T-helper 1 cell (primary cell): ENCODE measurements at places on chromosomes 1 and 21.

- no peak for DNase-seq
Measured at GRCh38 chr1:43366601-43367025, 1.2 kb downstream of the ELOVL1 start.

DNA sequence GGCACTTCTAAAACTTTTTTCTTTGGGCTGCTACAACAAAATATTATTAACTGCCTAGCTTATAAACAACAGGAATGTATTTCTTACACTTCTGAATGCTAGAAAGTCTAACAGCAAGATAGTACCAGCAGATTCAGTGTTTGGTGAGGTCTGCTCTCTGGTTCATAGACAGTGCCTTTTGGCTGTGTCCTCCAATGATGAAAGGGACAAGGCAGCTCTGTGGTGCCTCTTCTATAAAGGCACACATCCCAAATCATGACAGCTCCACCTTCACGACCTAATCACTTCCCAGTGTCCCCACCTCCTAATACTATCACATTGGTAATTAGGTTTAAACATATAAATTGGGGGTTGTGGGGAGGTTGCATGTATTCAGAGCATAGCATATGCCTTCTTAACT is 9.5 kb downstream of the CFH start:
- DNase-seq, result no peak

- no peak for DNase-seq
Measured at GRCh38 chr1:8448911-8449661, 131.2 kb downstream of the SLC45A1 start.

DNA sequence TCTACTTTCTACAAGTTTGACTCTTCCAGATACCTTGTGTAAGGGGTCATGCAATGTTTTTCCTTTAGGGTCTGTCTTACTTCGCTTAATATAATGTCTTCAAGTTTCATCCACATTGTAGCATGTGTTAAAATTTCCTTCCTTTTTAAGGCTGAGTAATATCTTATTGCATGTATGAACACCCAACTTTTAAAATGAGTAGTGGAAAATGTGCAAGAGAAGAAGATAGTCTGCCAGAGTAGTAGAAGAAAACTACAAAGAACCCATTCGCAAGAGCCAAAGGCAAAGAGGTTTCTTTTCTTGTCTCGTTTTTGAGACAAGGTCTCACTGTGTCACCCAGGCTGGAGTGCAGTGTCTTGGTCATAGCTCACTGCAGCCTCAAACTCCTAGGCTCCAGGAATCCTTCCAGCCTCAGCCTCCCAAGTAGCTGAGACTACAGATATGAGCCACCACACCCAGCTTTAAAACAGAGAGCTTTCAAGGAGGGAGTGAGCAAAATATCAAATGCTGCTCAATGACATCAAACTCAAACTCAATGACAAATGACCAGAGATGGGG is 9.4 kb downstream of the IL23R start:
- DNase-seq, result no peak

GRCh38 chr1:54403808-54404261 is 2.4 kb downstream of the SSBP3 start:
- DNase-seq, result no peak

DNA sequence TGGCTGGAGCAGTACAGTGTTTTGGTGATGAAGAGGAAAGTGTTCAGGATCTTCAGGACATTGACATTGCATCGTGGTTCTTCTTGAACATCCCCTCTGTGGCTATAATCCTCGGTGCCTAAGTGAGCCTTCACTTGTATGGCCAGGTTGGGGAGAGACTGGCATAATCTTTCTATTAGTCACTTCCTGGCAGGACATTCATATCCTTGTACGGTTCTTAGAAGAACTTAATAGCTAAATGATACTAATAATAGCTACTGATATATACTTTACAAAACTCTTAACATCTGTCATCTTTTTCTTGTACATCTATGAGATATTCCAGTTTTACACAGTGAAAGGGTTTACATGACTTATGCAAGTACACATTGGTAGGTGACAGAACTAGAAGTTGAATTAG is 35.8 kb downstream of the CELF3 start:
- DNase-seq, result no peak

- DNase-seq, result no peak
Measured at GRCh38 chr1:32303997-32304622, 12.2 kb downstream of the HDAC1 start.

DNA sequence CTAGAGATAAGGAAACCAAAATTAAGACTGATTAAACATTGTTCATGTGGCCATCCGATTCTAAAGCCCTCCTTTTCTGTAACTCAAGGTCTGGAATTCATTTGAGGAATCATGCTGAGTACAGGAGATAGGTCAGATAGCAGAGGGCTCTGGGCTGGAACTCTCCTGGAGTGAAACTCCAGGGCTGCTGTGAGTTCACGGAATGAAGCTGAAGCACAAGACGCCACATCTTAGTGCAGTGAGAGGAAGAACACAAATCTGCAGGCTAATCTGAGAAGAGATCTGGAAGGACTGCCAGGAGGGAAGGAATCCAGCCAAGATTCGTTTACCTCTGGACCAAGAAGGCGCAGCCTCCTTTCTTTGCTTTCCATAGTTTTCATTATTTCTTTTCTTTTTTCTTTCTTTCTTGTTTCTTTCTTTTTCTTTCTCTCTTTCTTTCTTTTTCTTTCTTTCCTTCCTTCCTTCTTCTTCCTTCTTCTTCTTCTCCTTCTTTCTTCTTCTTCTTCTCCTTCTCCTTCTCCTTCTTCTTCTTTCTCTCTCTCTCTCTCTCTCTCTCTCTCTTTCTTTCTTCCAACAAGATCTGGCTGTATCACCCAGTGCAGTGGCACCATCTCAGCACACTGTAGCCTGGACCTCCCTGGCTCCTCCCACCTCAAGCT is 74.8 kb upstream of the ATP1B1 start:
- DNase-seq, result no peak

DNA sequence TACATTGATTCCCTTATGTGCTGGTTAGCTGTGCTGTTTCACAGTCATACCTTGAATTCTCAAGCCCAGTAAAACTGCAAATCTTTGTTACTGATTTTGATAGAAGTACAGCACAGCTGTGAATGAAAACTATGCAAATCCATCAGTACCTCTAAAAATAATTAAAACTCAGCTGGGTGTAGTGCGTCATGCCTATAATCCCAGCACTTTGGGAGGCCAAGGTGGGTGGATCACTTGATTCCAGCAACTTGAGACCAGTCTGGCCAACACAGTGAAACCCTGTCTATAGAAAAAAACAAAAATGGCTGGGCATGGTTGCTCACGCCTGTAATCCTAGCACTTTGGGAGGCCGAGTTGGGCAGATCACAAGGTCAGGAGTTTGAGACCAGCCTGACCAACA is 61.2 kb downstream of the NUP210L start:
- DNase-seq, result no peak

DNA sequence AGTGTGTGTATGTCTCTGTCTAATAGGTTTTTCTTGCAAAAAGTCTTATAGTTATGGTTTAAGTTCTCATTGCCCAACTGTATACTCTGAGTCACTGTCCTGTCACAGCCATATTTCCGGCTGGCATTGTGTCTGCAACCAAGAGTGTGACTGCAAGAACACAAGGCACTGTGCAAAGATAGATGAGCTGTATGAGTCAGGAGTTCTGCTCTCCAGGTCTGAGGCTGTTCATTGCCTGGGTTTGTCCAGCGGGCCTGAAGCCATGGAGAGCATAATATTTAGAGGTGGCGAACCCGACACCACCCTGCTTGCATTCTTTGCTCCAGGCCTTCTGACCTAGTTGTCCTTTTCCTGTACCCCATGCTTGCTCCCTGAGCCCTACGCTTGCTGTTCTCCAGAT is 50.9 kb upstream of the CNIH3 start:
- no peak for DNase-seq

DNA sequence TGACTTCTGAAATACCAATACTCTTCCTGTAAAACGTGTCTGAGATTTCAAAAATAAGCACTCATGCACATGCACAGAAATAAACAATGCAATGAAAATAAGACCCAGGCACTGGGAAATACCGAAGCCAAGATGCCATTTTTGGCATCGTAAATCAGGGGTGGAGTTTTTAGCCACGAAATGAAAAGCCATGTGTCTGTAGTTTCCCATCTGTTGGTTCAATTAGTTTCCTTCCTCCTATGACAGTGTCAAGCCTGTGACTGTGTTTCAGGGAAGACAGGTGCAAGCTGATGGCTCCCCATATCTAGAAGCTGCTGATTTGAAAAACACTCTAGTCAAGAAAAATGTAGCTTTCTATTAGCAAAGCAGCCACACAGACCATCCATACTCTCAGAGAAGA is 480.4 kb upstream of the CAMK1G start:
- DNase-seq, result no peak

DNA sequence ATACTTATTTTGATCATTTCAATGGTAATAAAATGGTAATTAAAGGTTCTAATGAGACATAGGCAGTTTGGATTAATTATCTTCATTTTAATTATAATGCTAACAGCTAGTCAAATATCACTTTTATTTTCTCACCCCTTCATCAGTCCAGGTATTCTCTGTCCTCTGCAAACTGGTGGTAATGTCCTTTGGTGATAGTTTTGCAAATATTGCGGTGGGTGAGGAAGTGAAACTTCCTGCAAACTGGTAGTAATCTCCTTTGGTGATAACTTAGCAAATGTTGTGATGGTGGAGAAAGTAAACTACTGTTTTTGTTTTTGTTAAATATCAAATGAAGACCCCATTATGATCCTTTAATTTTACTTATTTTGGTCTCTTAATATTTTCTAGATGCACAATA is 209.0 kb downstream of the AMY1C start:
- DNase-seq, result no peak

DNA sequence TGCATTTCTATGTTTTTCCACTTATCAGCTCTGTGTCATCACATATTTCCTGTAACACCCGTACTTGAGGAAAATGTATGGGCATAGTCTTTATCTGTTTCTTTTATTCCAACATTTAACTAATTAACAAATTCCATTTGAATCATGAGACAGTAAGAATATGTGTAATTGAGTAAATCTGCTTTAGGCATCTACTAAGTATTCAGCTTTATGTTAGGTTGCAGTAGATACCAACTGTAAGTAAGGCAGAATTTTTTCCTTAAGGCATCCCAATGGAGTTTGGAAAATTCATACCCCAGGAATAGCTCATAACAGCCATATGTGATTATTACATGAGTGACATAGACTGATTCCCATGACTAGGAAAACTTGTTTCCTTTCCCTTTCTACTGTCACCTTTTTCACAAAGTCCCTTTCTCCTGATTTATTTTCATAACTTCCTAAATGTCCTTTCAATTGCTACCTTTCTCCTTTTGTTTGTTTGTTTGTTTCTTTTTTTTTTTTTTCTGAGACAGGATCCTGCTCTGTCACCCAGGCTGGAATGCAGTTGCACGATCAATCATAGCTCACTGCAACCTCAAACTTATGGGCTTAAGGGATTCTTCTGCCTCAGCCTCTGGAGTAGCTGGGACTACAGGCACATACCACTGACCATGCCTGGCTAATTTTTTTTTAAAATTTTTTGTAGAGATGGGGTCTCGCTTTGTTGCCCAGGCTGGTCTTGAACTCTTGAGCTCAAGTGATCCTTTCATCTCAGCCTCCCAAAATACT is 59.8 kb upstream of the CACYBP start:
- DNase-seq, result no peak

DNA sequence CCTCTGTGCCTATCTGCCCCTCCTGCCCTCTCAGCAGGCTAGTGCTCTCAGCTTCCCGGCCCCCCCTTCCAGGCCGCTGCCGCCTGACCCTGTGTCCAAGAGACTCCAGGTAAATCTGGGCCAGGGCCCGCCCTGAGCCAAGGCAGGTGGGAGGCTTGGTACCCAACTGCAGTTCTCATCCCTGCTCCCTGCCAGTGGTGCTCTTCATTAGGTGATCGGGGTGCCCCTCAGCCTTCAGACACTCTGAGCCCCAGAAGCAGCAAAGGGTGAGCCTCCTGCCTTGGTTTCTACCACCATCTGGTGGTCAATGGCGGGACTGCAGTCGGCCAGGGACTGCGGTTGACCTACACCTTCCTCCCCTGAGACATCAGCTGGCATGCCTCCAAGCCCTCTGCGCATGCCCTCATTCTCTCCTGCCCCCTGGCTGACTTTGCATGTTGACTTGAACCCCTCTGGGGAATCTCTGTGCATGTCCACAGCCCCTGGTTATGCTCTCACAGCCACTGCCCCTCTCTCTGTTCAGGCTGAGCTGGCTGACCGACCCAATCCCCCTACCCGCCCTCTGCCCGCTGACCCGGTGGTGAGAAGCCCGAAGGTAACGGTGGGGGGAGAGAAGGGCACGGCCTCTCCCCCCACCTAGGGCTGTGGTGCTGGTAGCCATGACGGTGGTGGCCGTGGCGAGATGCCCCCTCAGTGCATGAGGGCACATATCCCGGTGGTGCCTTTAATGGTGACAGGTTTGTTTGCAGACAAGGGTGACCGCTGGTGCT is 2.0 kb upstream of the EFNA4 start:
- peak; percentile 81 for DNase-seq

- no peak for DNase-seq
Measured at GRCh38 chr1:11960715-11961114, 19.5 kb upstream of the MFN2 start.

DNA sequence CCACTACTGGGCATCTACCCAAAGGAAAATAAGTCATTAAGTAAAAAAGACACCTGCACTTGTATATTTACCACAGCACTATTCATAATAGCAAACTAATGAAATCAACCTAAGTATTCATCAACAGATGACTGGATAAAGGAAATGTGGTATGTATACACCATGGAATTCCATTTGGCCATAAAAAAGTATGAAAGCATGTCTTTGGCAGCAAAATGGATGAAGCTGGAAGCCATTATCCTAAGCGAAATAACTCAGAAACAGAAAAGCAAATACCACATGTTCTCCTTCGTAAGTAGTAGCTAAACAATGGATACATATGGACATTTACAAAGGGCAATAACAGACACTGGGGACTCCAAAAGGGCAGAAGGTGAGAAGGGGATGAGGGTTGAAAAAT is 485.7 kb upstream of the BRINP3 start:
- no peak for DNase-seq

- DNase-seq, result no peak
Measured at GRCh38 chr1:215992620-215993019, 425.5 kb downstream of the KCTD3 start.

GRCh38 chr1:206015071-206015470 is 8.6 kb downstream of the CTSE start:
- DNase-seq, result no peak

DNA sequence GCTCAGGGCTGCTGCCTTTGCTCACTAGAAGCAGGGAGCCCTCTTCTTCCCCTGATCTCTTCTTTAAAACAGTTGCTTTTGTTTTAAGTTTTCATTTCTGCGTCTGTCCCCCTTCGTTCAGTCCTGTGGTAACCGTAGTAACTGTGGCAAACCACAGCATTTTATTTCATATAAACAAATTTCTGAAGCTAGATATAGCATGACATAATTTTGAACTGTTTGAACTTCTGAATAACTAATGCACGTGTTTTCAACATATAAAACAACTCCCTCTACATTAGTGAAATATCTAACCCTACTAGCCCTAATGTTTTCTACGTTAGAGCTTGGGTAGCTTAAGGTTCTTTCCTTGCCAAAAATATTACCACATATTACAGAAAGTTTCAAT is 104.6 kb downstream of the DISP1 start:
- no peak for DNase-seq

- no peak for DNase-seq
Measured at GRCh38 chr1:181097242-181097641, 8.7 kb downstream of the IER5 start.
